KBM-7 (cell line): ENCODE measurements at places on chromosomes 4 and X.
A peak's percentile ranks its signal among the peaks of the same experiment; 100 is the strongest.

GRCh38 chr4:115844180-115844579, 730.8 kb upstream of the NDST4 start:
- peak; percentile 8 for DNase-seq

GRCh38 chrX:151042842-151043241, 59.7 kb downstream of the HMGB3 start:
- peak; percentile 4 for DNase-seq

DNA sequence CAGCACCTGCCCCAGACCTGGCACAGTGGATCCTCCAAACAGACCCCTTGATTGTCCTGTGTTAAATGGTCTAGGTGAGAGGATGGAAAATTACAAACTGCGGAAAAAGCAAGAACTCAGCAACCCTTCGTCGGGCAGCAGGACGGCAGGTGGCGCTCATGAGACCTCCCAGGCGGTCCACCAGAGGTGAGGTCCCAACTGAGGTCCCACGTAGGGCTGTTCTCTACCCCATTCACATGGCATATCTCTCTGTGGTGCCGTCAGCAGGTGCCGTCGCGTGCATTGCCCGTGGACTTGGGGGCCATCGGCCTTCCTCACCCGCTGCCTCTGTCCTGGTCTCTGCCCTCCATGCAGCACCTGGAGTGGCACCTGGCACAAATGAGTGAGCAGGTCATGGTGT, 88.2 kb downstream of the CRMP1 start:
- DNase-seq, result no peak

DNA sequence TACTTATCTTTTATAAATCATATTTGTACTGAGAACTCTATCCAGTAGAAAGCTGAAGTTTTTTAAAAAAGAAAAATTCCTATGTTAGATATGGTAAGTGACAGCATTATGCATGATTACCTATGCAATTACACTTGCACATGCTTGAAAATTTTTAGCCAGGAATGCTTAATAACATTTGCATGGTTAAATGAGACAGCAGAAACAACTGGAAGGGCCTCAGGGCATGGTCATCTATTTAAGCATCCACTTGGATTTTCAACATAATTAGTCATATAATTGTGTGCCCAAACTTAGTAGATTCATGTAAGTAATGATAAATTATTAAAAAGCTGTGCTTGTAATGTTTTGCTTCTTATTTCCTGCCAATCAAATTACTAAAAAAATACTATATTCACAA, 151.9 kb downstream of the TTC29 start:
- no peak for DNase-seq

DNA sequence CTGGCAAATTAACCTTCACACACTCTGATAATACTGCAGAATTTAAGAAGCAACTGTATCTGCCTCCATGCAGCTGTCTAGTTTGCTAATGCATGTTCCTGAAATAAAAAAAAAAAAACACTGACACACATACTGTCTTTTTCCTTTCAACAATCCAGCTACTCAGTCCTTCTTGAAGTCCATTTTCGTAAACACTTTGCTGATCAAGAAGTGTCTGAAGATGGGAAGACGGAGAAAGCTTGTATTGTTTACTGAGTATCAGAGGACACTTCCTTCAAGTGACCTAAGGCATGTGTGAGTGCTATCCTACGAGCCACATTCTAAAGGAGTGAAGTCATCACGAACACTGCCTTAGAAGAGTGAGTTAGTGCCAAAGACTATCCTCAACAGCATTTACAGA, 82.6 kb downstream of the LUZP4 start:
- DNase-seq, result no peak
